ENCODE measurements at places on chromosomes 6 and 20. TPM values are rescaled to one million over a fixed set of nuclear protein-coding genes. Genes with fewer than 3 reads are reported as not detected.
A peak's percentile ranks its signal among the peaks of the same experiment; 100 is the strongest.

GRCh38 chr6:134701301-134701700 is 248.6 kb downstream of the ALDH8A1 start:
- no peak for DNase-seq

DNA sequence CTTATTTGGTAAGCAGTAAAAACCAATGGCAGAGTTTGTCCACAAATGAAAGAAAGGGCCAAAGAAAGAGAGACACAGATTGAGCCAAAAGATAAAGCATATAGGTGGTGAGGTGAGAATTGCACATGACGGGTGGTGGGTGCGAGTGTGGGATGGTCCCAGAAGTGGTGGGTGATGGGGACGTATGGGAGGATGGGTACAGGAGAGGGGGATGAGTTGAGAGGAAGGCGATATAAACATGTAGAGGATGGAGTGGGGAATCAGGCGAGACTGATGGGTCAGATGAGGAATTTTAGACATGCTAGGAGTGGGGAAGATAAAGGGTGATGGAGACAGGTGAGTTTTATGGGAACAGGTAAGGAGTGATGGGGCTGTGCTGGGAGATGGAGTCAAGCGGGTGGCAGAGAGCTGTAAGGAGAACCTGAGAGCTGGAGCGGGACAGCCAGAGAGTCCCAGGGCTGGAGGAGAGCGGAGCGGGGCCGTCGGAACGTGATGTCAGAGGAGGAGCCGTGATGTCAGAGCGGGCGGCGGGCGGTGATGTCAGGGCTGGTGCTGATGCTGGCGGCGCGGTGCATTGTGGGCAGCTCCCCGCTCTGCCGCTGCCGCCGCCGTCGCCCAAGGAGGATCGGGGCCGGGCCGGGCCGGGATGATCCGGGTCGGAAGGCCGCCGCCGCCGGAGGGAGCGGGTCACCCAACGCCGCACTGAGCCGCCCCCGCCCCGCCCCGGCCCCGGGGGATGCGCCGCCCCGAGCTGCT is at the start of gene TTBK1:
Gene TTBK1 (plus strand): TSS at position 574 of the 756 bp plus-strand sequence. CDS start 3,180 bp downstream, outside the sequence.
- DNase-seq: peak; percentile 24

DNA sequence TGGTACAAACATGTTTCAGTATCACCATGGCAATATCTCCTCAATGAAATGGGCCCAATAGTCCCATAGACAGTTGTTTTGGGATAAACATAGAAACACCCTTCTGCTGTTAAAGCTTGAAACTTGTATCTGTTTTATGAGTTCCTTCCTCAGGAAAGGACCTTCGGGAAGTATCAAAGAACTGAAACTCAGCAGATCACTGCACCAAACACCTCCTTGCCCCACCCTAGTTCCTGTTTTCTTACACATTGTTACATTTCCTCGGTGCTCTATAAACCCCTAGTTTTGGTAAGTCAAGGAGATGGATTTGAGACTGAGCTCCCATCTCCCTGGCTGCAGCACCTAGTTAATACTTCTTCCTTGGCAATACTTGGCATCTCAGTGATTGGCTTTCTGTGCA is 73.8 kb upstream of the ECI2 start:
- no peak for DNase-seq

DNA sequence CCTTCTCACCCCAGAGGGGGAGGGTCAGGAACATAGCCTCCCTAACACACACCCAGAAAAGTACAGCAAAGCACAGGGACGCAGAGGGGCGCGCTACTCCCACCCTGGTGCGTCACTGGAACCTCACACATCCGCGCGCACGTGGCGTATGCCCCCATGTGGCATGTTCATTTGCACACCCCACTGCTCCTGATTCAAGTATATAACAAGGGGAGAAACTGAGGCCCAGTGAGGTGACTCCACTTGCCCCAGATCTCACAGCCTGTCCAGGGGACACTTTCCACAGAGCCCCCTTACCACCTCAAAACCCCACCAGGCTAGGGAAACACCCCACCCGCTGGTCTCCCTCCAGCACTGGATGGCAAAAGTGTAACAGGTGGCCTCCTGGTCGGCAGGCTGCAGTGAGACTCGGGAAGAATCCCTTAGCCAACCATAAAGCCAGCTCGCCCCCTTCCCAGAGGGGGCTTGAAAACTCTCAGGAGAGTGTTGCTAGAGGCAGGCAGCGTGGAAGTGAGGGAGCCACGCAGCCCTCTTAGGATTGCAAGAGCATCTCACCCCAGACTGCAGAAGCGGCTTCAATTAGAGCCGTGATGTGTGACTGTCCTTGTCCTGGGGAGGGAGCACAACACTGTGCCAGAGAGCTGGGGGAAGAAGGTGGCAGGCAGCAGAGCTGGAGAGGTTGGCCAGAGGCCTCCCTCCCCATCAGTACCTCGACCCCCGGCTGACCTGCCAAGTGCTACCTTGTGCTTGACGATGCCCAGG is at the start of gene GRM4:
Gene GRM4 (minus strand): TSS at position 67 of the 762 bp plus-strand sequence. CDS start 12,591 bp downstream, outside the sequence.
- DNase-seq: no peak

DNA sequence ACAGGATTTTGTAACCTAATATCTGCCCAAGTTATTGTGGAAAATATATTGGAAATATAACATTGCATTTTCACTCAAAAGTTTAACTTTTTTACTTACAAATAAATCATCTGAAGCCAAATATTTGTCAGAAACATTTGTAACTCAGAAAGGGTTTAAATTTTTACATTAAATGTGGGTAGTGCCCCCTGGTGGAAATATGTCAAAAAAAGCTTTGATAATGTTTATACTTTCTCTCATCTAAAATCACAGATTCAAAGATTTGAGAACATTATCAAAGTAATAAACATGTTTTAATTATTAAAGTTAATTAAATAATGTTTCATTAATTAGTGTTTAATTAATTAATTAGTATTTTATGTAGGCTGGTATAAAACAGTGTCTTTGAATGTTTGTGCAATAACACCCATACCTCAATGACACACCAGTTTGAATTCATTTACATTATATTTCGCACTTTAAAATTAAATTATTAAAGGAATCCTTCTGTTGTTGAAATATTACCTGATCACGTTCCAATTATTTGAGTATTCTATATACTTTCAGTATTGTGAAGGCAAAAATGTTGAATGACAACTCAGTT is 320.1 kb upstream of the FKBP1C start:
- DNase-seq: no peak

- no peak for DNase-seq
These were observed 529 bp upstream of the ENPP4 start for GRCh38 chr6:46129291-46129628.

GRCh38 chr20:1499528-1500420 is 8.6 kb upstream of the SIRPB2 start:
- no peak for DNase-seq

FERMT1 gene
- total RNA-seq: 2.0 TPM

DNA sequence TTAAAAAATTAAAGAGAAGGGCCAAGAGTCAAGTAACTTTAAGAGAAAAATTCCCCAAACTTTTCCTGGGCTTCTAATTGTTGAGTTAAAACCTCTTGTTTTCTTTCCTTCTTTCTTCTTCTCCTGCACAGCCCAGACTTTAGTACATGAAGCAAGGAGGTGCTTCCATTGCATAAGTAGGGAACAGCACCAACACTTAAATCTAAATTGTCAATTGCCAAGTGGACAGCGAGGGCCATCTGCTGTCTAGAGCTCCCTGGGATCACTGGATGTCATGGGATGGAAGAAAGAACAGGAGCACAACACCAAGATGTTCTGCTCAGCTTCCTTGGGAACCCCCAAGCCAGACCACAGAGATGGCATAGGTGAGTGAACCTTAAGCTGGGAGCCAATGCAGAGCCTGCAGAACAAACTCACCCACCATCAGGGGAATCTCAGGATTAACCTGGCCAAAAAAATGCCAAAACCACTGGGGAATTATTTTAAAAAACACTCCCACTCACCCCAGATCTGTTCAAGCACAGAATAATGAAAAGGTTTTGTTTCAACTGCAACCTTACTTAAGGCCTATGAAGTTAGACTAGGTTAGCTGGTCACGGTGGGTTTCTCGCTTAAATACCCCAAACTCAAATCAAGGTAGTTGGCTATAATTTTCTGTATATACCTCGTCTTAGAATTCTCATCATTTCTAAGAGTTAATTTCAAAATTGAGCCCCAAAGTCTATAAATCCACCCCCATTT is 67.8 kb downstream of the TNFRSF21 start:
- DNase-seq: no peak

CRISP2 gene
- 0.25 TPM for total RNA-seq

DNA sequence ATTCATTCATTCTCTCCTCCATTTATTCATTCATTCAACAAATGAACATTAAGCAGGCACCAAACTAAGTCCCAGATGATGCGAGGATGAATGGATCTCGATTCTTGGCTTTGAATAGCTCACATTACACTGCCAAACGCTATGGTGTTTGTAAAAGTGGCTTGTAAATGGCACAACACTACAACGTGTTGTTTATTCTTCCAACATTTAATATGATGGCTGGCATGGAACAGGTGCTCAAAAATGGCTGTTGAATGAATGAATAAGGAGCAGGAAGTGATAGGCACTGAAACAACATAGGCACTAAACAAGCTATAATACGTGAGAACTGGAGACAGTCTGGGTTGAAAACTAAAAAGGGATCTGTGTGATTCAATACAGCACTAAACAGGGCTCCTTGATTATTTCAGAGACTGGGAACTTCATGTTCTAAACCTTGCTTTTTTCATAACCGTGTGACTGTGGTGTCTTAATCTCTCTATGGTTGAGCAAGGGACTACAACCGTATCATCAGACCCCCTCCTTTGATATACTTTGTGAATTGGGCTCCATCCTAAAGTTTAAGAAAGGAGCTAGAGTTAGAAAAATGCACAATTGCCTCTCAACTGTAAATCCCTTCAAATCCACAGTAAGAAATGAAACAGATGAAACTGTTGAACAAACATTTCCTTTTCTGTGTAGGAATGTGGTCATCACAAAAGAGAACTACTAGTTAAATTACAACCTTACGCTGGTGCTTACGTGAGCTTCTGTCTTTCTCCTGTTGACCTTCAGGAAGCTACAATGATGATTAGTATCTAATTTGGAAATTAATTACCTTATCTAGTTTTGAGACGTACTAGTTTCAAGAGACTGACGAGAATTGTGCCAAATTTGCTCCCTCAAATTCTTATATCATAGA is 16.9 kb upstream of the SLC16A10 start:
- DNase-seq: no peak

- DNase-seq: no peak
These were observed 68.3 kb downstream of the MMS22L start for GRCh38 chr6:97214671-97215070.

GRCh38 chr6:99330159-99330558 is 19.3 kb downstream of the FAXC start:
- DNase-seq: peak; percentile 22

GRCh38 chr20:61726979-61727378 is 338.7 kb downstream of the TAF4 start:
- DNase-seq: no peak

ADGRF4 gene
- total RNA-seq: not detected

GRCh38 chr20:61251529-61252393 is at the start of gene CDH4:
CDH4 (plus strand) TSS chr20:61252261.
- peak; percentile 68 for DNase-seq

CD24 gene
- 681 TPM for total RNA-seq

- no peak for DNase-seq
These were observed 732.2 kb downstream of the HDGFL1 start for GRCh38 chr6:23301556-23301955.

DNA sequence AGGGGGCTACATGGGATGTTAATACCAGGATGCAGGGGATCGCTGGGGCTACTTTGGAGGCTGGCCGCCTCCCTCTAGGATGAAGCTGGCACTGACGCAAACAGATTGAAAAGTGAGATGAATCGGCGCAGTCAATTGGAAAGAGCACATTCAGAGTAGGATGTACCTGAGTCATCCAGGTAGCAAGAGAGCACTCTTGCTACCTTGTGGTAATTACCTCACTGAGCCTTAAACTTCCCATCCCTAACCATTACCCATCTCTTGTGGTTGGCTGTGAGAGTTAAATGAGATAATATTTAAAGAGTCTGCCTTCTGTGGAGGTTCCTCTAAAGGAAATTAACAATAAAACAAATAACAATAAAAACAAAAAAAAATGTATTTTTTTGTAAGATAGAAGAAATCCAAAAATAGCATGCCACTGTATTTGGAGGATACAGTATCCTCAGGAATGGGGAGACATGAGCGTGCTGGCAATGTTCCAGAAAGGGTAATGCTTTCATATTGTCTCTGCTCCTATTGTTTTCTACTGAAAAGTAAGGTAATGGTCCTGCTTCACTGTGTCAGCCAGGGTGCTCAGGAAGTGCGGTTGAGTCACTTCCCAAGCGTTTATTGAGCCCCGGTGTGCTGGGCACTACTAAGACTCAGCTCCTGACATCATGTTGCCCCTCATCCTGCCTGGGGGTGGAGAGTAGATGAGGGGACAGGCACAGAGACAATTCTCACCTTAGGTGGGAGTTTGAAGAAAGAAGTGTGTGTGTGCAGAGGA is 301.1 kb downstream of the EYA4 start:
- DNase-seq: no peak

RSPO3 gene
- 0.14 TPM for total RNA-seq

GRCh38 chr6:12886961-12887775 is 170.6 kb downstream of the PHACTR1 start:
- DNase-seq: no peak

PRDM13 gene
- not detected for total RNA-seq

LY6G6D gene
- total RNA-seq: not detected

DNA sequence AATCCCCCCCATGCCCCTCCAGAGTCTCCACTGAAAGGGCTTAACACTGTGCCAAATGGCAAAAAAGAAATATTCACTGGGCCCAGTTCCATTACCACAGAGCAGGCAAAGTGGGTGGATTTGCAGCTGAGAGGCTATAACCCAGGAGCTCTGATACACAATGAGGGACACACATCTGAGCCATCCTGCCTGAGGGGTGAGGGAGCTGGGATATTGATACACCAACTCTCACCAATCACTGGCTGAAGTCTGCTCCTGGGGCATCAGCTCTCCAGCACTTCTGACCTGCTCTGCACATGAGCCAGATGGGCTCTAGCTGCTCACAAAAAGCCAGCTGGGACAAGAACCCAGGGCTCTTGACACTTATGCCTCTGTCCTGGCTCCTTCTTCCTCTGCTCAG is 4.9 kb downstream of the BPIFB1 start:
- no peak for DNase-seq

SLC2A10 gene
- 14.3 TPM for total RNA-seq

RAMACL gene
- 2.9 TPM for total RNA-seq

GRCh38 chr6:7512320-7512719 is 29.2 kb upstream of the DSP start:
- DNase-seq: no peak
